ENCODE measurements at places on chromosomes 3 and 15.

DNA sequence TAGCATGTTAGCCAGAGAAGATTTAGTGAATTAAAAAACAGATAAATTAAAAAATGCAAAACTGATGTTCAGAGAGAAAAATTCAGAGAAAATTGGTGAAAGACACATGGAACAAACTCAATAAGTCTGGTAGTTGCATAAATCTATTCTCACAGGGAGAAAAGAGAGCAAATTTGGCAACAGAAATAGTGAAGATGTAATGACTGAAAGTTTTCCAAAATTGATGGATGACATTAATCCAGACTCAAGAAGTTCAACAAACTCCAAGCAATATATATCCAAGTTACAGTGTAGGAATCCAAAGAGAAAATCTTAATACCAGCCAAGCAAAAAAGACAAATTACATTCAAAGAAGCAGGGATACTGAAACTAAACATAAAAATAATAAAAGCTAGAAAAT is 302.7 kb upstream of the ARPP21 start:
- DNase-seq = no peak

DNA sequence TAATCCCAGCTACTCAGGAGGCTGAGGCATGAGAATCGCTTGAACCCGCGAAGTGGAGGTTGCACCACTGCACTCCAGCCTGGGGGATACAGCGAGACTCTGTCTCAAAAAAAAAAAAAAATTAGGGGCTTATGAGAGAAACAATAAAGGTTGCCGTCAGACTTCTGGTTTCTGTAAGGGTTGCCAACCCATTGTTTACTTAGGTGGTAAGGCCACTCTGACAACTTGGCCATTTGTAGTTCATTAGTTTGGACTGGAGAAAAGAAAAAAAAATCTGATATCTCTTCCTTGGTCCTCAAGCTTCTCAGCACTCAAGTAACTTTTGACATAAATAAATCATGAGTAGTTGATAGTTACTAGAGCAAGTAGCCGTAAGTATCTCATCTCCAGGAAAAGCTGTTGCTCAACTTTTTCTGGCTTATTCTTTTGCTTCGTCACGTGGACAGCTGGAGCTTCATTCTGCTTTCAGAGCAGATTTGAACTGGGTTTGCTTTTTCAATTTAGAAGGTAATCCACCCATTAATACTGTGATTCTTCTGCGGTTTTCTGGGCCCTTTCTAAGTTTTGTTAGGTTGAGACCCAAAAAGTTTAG is 9.4 kb downstream of the SNX1 start:
- DNase-seq = no peak

DNA sequence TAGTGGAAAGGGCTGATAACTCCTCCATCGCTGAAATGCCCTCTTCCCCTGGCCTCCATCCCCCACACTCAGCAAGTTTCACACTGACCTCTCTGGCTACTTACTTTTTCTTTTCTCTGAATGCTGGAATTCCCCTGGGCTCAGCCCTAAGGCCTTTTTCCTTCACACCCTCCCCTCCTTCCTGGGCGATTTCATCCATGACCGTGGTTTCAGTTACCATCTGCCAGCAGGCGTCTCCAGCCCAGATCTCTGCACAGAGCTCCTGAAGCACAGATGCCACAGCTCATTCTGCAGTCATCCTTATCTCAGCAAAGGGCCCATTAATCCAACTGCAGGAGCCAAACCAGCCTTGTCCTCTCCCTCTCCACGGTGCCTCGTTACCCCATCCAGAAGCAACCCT is 114.0 kb downstream of the RFTN1 start:
- DNase-seq = no peak

- no peak for DNase-seq
Observed at GRCh38 chr3:69240651-69241568, 118.5 kb upstream of the LMOD3 start.

DNA sequence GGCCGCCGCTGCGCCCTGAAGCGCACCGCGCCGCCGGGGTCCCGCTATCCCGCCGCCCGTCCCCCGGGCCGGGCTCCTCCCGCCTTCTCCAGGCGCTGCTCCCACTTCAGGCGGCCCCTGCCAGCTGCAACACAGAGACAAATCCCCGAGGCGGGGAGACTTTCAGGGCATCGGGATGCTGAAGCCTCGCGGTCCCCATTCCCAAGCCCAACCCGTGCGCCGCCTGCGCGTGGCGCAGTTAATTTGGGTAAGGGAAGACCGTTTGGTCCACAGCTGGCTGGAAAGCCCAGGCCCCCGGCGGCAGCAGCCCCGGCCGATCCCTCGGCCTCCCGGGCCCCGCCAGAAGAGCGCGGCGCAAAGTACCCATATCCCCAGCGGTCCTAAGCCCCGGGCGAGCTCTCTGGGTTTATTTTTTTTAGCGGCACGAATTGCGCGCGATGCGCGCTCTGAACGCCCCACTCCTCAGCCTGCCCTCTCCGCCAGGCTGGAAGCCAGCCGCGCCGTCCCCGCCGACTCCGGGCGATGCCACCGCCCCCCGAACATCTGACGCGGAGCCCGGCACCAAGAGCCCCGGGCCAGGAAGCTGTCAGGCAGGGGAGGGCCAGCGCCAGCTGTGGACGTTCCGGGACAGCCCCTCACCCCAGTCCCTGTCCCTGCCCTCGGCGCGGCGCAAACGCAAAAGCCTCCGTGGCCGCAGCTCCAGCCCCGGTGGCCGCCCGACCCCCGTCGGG is 517 bp downstream of the FBN1 start:
- DNase-seq = no peak

- DNase-seq = no peak
Observed at GRCh38 chr3:149388531-149389417, 11.3 kb upstream of the TM4SF1 start.

GRCh38 chr3:30688776-30689641 is 82.6 kb downstream of the TGFBR2 start:
- DNase-seq = no peak

All from NCI-H187 (cell line).